ENCODE measurements at places on chromosomes 5 and 9.

DNA sequence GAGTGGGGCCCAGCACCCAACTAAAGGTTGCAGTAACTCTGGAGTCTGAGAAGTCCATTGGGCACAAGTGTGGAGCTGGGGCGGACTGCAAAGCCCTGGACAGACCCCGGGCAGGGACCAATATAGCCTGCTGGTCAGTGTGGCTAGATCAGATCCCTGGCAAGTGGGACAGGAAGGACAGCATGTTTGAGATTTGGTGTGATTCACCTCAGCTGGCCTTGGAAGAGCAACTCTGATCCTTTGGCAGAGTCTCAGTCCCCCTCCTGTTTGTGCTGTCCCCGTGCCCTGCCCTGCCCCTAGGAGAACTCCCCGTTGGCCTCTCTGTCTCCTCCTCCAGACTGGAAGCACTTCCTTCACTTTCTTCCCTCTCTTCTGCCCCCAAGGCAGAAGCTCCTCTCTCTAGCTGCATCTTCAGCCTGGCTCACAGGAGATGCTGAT is 255.3 kb downstream of the FSTL4 start:
- DNase-seq = no peak

DNA sequence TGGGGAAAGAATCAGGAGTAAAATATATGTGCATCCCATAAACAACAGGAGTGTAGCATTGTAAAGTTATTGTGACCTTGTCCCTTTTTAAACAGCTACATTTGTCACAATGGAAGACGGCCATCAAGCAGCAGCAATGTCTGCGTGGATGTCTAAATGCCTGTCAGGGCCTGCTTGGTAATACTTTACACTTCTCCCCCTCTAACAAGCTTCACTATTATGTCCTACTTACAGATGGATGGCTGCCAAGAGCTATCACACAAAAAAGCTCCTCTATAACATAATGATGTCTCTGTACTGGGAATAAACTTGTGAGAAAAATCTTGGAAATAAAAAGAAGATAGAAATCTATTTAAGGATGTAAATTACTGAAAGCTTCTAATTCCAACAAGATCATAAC is 213.0 kb downstream of the FBXL17 start:
- DNase-seq = no peak

- DNase-seq = no peak
Observed at GRCh38 chr5:176875783-176876505, 23.2 kb downstream of the HK3 start.

DNA sequence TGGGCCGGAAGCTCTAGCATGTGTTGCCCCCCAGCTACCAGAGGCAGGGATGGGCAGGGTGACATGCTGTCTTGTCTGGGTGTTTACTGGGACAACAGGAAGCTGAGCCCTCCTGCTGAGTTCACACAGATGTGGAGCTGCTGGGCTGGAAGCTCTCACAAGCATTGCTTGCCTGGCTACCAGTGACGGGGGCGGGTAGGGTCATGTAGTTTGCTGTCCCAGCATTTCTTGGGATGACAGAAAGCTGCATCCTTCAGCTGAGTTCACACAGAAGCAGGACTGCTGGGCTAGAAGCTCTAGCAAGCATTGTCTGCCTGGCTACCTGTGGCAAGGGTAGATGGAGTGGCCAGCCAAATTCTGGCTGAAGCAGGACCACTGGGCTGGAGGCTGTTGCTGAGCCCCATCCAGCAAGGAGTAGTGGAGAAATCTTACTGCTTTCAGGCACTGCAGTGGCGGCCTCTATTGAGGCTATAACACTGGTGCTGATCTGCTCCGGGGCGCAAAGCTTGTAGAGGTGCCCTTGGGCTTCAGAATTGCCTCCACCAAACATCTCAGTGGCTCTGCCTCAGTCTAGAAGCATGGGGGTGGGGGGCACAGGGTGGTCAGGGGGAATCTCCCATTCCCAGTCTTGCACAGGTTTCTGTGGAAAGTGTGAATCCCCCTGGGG is 25.1 kb downstream of the POLK start:
- DNase-seq = no peak

DNA sequence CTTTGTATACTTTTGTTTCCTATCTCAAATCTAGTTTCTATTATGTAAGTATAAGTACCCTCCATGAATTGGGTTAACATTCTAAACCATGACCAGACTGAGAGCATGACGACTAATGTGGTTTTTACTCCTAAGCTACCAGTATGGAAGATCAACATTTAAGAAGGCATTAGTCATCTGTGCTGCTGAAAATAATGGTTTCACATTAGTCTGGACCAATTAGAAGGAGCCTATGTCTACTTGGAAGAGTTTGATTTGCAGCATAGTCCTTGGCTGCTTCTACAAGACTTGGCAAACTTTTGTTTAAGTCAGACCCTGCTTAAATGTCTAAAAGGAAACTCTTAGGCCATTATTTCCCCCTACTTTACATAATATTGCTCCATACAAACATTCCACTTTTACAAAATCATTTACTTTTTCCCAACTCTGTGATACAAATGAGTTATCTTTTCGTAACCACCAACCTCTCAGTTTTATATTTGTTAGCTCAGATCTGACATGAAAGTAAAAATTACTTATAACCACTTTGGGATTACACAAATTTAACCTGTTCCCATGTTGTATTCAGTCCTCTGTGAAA is 186.7 kb downstream of the COMMD10 start:
- DNase-seq = no peak
